GM23338 (cell line): ENCODE measurements at places on chromosomes 16 and 17. TPM values are rescaled to one million over a fixed set of nuclear protein-coding genes. Genes with fewer than 3 reads are reported as not detected.

The CD300LB gene
- polyA plus RNA-seq, result not detected in 2 replicates

The PCGF2 gene
- polyA plus RNA-seq, result 51.9 and 60.9 TPM in 2 replicates

The NETO2 gene
- 6.4 and 6.6 TPM in 2 replicates for polyA plus RNA-seq

The COX10 gene
- 23.2 and 25.7 TPM in 2 replicates for polyA plus RNA-seq

The MAZ gene
- polyA plus RNA-seq, result 155 and 170 TPM in 2 replicates

The VWA3A gene
- polyA plus RNA-seq, result not detected in 2 replicates

The TBC1D26 gene
- 0.84 and 1.1 TPM in 2 replicates for polyA plus RNA-seq

The AATK gene
- polyA plus RNA-seq, result 1.1 and 1.3 TPM in 2 replicates

- no peak for DNase-seq
Observed at GRCh38 chr17:80012765-80013741, 22.6 kb downstream of the TBC1D16 start.

DNA sequence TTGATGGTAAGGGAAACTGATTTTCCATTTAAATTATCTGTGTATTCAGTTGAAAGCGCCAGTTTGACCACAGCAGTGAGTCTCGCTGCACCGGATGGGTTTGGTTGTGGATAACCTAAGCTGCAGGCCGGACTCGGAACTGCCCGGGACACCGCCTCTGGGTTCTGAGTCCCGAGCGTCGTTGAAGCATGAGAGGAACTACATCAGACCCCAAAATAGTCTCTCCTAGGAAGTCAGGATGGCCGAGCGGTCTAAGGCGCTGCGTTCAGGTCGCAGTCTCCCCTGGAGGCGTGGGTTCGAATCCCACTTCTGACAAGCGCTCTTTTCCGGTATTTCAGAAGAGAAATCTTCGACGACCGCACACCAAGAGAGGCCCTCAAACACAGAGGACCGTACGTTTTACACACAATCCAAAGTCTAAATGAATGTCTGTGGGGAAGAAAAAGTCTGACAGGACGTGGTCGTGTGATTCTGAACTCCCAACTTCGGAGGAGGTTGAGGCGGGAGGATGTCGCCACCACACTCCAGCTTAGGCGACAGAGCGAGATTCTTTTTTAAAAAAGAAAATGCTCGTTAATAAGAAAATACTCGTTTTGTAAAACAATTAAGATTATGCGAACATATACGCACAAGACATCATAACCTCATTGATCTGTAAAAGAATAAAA lies 15.4 kb upstream of the PLLP start:
- peak; percentile 94 for DNase-seq

DNA sequence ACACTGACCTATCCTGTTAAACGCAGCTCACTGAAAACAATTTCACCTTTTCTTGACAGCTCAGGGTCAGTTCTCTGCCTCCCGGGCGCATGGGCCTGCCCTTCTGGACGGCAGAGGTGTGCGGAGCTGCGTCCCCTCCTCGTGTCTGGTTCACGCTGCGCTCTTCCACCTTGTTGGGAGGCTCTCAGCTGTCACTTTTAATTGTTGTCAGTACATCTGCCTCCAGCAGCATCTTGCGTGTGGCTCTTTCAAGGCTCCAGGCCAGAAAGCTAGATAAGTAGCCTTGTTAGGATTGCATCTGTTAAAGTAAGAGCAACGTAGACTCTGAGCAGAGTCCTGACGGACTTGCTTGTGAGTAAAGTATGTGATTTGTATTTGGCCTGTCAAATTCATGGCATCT lies 59.4 kb downstream of the MGAT5B start:
- no peak for DNase-seq

DNA sequence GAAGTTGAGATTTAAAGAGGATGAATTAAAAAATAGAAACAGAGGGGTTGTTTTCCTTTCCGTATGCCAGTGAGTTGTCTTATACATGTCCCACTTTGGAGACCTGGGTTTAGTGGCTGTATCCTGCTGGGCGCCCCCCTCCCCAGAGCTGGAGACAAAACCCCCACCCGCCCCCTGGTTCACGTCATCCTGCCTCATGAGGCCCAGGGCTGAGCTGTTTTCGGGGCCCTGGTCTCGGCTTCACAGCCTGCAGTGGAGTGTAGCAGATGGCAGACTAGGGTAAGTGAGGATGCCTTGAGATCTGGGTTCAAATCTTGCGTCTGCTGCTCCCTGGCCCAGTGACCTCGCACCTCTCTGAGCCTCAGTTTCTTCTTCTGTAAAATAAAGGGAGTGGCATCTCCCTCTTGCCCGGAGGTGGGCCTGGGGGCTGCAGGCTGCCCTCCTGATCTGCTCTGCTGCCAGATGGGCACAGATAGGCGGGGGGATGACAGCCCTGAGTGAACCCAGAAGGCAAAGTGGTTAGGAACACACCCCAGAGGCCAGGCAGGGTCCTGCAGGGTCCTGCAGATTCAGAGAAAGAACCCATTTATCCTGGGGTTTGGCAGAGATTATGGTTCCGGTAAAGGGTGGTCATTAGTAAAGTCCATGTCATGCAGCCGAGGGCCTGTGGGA lies 45.1 kb downstream of the SOCS3 start:
- peak; percentile 38 for DNase-seq

GRCh38 chr17:47279062-47279801 lies 25.6 kb downstream of the ITGB3 start:
- peak; percentile 49 for DNase-seq

GRCh38 chr17:69170377-69170776 lies 28.7 kb upstream of the ABCA6 start:
- DNase-seq, result no peak

GRCh38 chr16:50651835-50652438 lies 29.2 kb downstream of the SNX20 start:
- no peak for DNase-seq

DNA sequence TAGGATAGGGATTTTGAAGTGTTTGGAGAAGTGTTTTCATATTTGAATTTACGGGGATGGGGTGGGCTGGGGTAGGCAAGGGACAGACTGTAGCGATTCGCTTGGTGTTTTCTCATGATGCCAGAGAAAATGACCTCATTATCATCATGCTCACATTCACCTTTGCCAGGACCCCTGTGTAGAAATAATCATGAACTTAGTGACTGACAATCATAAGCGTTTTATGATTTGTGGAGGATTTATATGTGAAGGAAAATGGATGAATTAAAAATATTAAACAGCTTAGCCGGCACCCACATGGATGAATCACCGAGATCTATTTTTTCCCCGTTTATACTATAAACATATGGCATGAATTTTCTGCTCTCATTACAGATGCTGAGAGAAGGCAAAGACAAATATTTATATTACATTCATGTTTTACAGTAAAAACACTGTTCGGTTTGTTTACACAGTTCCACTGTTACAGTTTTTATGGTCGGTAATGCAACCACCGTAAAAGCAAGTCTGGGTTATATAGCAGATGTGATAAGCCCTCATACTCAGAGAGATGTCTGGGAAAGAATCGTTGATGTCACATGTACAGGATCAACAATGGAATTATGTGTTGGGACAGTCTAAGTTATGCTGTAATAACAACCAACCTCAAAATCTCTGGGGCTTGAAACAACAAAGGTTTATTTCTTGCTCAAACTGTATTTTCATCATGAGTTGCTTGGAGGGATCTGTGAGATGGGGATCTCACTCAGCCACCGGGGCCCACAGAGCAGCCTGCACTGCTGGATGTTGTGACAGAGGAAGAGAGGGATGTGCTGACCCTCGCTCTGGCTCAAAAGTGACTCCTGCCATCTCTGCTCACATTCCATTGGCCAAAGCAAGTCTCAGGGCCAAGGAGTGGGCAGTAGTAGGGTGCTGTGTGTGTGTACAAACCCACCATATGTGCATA lies 85.1 kb downstream of the WWOX start:
- DNase-seq, result no peak

DNA sequence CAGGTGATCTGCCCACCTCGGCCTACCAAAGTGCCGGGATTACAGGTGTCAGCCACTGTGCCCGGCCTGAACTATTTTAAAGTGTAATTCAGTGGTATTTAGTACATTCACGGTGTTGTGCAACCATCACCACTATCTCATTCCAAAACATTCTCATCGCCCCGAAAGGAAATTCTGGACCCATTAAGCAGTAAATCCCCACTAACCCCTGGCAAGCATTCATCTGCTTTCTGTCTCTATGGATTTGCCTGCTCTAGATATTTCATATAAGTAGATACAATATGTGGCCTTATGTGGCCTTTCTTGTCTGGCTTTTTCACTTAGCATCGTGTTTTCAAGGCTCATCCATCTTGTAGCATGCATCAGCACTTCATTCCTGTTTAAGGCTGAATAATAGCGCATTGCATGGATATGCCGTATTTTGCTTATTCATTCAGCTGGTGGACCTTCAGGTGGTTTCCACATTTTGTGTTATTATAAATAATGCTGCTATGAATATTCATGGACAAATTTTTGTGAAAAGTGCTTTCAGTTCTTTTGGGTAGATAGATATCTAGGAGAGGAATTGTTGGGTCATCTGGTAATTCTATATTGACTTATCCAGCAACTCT lies 8.4 kb upstream of the HERPUD1 start:
- no peak for DNase-seq

DNA sequence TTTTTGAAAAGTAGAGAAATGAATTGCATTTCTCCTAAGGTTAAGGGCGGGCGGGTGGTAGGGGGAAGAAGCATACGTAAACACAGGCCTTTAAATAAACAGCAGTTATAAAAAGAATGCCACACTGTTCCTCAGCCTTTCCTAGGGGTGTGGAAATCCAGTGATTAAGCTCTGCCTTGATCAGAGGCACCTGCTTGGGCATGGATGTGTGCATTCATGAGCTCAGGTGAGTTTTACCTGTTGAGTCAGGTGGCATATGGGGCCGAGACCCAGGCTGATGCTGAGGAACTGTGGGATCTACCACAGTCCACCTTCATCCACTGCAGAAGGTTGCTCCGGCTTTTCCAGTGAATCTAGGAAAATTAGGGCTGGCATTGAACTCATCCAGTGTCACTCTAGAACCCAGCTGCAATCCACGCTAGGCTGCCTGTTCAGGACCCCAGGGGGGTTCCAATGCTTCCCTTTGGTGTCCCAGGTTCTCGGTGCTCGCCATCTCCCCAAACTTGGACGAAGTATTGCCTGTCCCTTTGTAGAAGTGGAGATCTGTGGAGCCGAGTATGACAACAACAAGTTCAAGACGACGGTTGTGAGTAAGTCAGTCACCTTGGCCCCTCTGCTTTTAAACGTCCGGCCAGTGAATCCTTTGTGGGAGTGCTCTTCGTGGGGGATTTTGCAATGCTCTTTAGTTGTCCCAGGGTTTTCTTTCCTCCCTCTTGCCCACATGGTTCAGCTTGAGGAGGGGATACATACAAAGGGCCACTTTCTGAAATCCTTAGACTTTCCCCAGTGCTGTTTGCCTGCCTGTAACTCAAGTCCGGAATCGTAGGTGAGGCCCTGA lies 72.7 kb downstream of the SDR42E1 start:
- no peak for DNase-seq

DNA sequence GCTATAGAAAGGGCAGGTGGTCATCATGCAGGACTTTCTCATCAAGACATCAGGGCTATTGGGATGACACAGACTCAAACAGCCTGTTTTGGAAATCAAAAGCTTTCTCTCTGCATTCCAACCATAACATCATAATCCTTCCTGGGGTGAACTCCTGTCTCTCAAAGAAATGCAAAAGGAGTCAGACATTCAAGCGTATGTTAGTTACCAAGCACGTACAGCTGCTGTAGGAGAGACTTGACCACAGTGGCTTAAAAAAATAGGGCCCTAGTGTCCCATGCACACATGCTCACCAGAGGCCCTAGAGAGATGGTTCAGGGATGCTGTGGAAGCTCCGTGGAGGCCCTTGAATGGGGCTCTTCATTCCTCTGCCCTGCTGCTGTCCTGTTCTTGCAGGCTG lies 24.6 kb upstream of the FOXF1 start:
- DNase-seq, result no peak

GRCh38 chr17:70098030-70098429 lies 23.0 kb downstream of the KCNJ16 start:
- no peak for DNase-seq

- no peak for DNase-seq
Observed at GRCh38 chr17:17787568-17787967, 49.2 kb downstream of the SREBF1 start.

GRCh38 chr16:48008011-48008525 lies 147.7 kb downstream of the ABCC12 start:
- no peak for DNase-seq

GRCh38 chr16:8530752-8531384 lies 59.4 kb downstream of the TMEM114 start:
- no peak for DNase-seq

- no peak for DNase-seq
Observed at GRCh38 chr17:46013502-46014165, 14.6 kb downstream of the STH start.

- peak; percentile 94 for DNase-seq
Observed at GRCh38 chr17:77419547-77420094, 278.9 kb downstream of the SEC14L1 start.

- DNase-seq, result no peak
Observed at GRCh38 chr16:74079232-74079586, 217.4 kb upstream of the PSMD7 start.

GRCh38 chr16:49275870-49276269 lies 5.8 kb downstream of the CBLN1 start:
- DNase-seq, result no peak

- DNase-seq, result no peak
Observed at GRCh38 chr16:9458816-9459215, 367.4 kb downstream of the HAPSTR1 start.

DNA sequence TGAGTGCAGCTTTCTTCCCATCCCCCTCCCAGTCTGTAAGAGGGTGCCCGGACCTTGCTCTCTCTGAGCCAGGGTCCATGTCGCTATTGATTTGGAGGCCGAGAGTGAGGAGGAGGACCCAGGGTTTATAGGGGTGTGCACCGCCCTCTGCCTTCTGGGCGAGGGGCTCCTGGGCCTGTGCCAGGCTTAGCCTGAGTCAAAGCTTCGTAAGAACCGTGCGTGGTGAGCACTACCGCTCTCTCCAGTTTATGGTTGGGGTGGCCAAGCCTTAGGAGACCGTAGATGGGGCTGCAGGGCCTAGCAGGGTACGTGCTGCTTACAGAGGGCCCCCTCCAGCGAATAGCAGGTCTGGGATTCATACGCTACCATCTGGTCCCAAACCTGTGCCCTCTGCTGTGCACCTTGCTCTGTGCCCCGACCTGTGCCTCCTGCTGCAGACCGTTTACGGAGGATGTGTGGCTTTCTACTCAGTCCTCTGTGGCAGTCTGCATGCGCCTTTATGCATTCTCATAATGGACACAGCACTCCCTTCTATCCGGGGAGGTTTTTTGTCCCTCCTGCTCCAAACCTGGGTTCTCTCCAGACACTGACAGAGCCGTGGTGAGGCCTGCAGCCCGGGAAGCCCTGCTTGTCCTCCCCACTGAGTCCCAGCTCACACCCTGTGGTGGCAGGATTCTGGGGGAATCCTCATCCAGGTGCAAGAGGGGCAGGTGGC lies 54.7 kb downstream of the PGS1 start:
- DNase-seq, result no peak

- DNase-seq, result peak; percentile 92
Observed at GRCh38 chr16:73196670-73197069, 148.7 kb upstream of the ZFHX3 start.
